ENCODE measurements at places on chromosomes 6 and 20. TPM values are rescaled to one million over a fixed set of nuclear protein-coding genes. Genes with fewer than 3 reads are reported as not detected.

MYCT1 gene
- 0.13 TPM for total RNA-seq

HRH3 gene
- total RNA-seq = not detected

FOXC1 gene
- total RNA-seq = 3.5 TPM

GTF2H4 gene
- total RNA-seq = 10.0 TPM

RBPJL gene
- total RNA-seq = not detected

C6orf163 gene
- 1.6 TPM for total RNA-seq

DOK5 gene
- 0.13 TPM for total RNA-seq

CYP24A1 gene
- 6.9 TPM for total RNA-seq

EPHA7 gene
- not detected for total RNA-seq

CD83 gene
- 0.53 TPM for total RNA-seq

BANF2 gene
- total RNA-seq = not detected

KIAA0408 gene
- total RNA-seq = not detected

LGSN gene
- under 0.01 TPM for total RNA-seq

ADGRB3 gene
- not detected for total RNA-seq

PPP1R14C gene
- 80.0 TPM for total RNA-seq

TMC2 gene
- not detected for total RNA-seq

PCNA gene
- 60.8 TPM for total RNA-seq

TFAP2C gene
- 2.9 TPM for total RNA-seq

TCP11 gene
- total RNA-seq = not detected

NAPB gene
- total RNA-seq = 9.9 TPM
